Activated CD8-positive, alpha-beta memory T cell treated with anti-CD3 and anti-CD28 coated beads for 4 hours (primary cell): ENCODE measurements at places on chromosomes 1 and 21.

- no peak for DNase-seq
Measured at GRCh38 chr1:54375712-54376429, 30.3 kb downstream of the SSBP3 start.

DNA sequence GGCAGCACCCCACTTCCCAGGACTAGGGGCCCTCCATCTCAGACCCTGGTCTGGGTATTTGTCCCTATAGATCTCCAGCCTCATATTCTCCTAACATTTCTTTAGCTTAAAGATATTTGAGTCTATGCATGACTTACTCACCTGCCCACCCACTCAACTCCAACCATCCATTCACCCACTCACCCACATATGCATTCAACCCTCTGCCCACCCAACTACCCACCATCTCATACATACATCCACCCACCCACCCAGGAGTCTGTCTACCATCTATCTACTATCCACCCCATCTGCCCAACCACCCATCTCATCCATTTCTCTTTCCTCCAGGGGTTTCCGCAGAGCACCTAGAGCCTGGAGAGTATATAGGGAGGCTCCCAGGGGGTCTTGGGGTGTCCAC is 42.7 kb downstream of the FAAH start:
- no peak for DNase-seq

GRCh38 chr1:241847540-241847795 is 536 bp upstream of the EXO1 start:
- no peak for DNase-seq

GRCh38 chr1:19517017-19517416 is 31.7 kb upstream of the CAPZB start:
- no peak for DNase-seq
